ENCODE measurements at places on chromosomes 3 and 15.

GRCh38 chr3:105629718-105630117, 239.1 kb downstream of the CBLB start:
- no peak for DNase-seq

- no peak for DNase-seq
Measured at GRCh38 chr15:52039925-52040781, 21.1 kb downstream of the MAPK6 start.

DNA sequence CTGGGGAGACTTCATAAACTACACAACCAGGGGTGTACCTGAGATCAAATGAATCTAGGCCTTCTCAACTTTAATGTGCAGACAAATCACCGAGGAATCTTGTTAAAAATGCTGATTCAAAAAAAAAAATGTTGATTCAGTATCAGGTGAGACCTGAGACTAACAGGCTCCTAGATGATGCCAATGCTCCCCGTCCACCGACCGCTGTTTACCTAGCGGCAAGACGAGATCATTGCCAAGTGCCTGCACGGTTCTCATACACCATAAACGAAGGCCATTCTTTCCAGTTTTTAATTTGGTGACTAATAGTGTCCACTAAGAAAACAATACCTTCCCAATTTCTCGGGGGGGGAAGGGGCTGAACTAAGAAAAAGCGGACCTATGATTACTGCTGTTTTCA, 2.5 kb upstream of the FSIP1 start:
- DNase-seq = no peak

DNA sequence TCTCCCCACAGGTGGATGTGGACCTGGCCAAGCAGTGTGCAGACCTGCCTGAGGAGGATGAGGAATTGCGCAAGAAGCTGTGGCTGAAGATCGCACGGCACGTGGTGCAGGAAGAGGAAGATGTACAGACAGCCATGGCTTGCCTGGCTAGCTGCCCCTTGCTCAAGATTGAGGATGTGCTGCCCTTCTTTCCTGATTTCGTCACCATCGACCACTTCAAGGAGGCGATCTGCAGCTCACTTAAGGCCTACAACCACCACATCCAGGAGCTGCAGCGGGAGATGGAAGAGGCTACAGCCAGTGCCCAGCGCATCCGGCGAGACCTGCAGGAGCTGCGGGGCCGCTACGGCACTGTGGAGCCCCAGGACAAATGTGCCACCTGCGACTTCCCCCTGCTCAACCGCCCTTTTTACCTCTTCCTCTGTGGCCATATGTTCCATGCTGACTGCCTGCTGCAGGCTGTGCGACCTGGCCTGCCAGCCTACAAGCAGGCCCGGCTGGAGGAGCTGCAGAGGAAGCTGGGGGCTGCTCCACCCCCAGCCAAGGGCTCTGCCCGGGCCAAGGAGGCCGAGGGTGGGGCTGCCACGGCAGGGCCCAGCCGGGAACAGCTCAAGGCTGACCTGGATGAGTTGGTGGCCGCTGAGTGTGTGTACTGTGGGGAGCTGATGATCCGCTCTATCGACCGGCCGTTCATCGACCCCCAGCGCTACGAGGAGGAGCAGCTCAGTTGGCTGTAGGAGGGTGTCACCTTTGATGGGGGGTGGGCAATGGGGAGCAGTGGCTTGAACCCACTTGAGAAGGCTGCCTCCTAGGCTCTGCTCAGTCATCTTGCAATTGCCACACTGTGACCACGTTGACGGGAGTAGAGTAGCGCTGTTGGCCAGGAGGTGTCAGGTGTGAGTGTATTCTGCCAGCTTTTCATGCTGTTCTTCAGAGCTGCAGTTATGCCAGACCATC, 8.6 kb downstream of the VPS18 start:
- DNase-seq = peak; percentile 73

GRCh38 chr15:100723315-100723801, 121.0 kb downstream of the ASB7 start:
- DNase-seq = no peak

DNA sequence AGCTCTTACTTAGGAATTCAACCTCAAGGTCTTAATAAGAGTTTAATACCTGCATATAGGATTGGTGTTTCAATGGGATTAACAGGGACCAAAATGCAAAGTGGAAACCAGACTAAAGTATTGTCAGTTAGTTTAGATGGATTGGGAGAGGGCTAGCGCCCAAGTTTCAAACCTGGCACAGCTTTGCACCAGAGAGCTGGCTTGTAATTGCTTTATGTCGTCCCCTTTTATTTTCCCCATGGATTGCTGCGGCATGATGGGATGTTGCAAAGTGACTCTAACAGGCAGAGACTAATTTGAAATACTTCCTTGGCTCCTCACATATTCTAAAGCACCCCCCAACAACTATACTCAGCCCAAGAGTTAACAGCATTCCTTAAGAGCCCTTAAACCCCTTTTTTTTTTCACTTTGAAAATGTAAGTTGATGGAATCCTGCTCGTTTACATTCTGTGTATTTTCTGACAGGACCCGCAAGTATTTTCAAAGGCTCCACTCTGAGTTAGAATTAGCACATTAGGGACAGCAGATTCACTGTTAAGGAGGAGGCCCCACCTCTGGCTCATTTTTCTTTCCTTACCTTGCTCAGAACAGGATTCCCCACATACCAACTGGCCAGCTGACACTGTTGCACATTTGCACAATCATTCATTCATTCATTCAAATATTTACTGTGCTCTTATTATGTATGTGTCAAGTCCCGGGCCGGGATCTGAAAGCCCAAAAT, 214.2 kb downstream of the ERC2 start:
- no peak for DNase-seq

GRCh38 chr3:33277193-33277882, at the start of gene FBXL2:
TSS of gene FBXL2 (plus strand) at chr3:33277442. CDS start at chr3:33277513, 71 bp downstream.
- DNase-seq = peak; percentile 17

- no peak for DNase-seq
Measured at GRCh38 chr3:158158969-158159368, 49.1 kb downstream of the RSRC1 start.

- DNase-seq = no peak
Measured at GRCh38 chr3:128072454-128073184, 20.4 kb downstream of the SEC61A1 start.

GRCh38 chr3:139728414-139728813, 50.6 kb upstream of the NMNAT3 start:
- DNase-seq = no peak

- no peak for DNase-seq
Measured at GRCh38 chr3:129686941-129687340, 80.5 kb upstream of the PLXND1 start.

DNA sequence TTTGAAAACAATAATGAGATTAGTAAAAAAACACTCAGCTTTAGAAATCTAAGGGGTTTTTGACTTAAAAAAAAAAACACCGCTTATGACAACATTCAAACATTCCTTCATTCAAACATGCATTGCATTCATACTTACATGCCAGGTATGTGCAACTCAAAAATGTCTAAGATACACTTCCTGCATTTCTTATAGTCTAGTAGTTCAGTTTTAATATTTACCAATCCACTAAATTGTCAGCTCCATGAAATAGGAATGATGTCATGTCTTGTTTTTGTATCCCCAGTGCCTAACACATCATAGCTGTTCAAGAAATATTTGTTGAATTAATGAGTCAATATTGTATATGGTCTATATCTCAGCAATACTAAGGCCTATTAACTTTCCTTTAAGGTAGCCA, 51.7 kb downstream of the EIF4E3 start:
- DNase-seq = no peak

DNA sequence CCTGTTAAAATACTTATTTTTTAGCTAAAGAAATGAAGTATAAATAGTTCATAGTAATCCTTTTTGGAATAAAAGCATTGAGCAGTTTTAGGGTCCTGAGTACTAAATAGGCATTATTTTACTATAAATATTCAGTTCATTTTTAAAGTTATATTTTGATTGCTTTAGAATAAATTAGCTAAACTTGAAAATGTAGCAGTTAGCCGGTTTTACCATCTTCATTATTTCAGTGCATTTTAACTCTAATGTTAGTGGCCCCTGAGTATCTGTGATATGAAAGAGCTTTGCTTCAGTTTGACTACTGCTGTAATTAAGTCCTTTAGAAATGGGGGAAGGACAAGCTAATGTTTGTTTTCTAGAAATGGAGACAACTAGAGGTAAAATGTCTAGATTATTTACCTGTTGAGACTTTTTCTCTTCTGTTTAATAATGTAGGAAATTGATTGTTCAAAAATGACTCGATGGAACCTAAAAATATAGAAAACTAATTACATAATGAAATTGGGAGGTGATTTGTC, 3.6 kb downstream of the SMC4 start:
- DNase-seq = no peak

DNA sequence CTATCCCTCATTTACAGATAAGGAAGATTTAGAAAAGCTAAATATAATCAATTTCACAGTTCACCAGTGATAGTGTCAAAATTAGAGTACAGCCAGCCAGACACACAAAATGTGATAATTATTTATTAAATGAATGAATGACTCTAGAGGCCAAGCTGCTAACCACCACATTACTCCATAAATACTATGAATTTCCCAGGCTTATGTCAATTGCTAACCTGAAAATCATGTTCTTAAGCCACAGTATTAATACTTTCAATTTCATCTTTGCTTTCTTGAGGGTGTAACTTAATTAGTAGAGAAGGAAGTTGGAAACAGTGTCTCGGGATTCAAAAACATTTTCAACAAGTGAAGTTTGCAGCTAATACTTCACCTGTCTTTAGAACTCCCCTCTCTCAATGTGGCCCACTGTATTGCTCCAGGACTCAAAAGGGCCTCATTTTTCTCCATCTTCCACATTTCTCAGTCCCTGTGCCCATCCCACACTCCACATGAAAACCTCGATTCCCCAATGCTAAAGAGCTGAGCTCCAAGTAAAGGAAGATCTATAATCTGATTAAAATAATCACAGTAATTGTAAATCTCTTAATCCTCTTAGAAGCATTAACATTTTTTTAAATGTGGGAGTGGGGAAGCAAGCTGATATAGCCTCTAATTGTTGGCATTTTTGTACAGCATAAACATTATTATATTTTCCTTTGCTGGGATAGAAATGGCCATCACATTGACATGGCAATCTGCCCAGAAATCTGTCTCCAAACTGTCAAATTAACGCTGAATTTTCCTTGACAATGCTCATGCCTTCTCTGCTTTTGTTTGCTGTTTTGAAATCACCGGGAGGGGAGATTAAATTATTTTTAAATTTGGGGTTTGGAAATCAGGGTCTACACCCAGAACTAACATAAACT, 765.1 kb downstream of the ROBO1 start:
- no peak for DNase-seq

GRCh38 chr3:143330296-143330868, 210.8 kb downstream of the CHST2 start:
- no peak for DNase-seq

DNA sequence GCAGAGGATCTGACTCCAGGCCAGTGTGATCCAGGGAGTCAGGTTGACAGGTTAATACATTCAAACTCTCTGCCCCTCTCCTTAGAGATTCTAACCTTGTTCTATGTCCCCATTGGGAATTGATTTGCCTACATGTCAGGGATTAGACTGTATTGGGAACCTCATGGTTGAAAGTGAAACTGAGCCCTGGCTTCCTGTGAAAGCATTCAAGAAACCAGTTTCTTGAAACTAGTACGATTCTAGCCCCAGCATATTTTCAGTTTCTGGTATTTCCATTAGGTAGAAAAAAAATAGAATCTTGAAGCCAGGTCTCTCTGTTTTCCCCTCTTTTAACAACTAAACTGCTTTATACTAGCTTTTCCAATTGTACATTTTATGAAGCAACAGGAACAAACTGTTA, 140.4 kb upstream of the ABI3BP start:
- no peak for DNase-seq

- DNase-seq = no peak
Measured at GRCh38 chr3:52670621-52671521, 14.8 kb downstream of the PBRM1 start.

DNA sequence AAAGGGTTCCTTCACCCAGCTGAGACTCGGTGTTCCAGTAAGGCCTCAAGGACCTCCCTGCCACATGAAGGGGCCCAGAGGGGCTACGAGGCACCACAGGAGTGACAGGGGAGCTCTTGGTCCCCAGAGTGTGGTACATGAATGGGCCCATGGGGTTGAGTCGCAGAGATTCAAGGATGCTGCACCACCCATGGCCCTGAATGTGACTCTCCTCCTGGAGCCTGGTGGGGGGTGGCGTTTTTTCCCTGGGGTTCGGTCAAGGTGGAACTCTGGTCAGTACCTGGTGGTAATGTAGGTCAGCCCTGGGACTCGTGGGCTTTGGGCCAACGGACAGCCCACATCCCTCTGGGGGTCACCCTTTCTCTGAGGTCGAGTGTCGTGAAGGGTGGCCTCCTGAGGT, 204.0 kb downstream of the UBE3A start:
- no peak for DNase-seq

DNA sequence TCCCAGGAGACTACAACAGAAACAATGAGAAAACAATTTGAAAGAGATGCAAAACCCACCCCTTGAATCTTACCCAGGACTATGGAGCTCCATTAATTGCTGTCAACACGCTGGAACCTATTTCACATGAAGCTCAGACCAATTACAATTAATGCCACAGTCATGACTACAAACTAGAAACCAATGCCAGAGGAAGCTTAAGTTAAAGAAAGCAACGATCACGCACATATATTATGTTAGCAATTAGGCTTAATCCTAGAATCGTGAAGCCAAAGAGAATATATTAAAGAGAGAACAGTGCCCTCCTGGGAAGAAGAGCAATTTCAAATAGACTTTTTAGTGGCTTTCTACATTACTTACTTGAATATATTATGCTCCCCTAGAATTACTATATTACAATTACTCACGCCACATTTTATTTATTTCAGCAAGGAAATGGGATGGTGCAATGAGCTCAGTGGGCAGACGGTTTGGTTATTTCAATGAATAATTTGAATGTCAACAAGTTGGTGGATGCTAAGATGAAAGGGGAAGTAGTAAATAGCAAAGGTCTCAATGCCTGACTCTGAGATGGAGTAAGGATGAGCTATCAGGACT, 125.5 kb downstream of the GREM1 start:
- no peak for DNase-seq

DNA sequence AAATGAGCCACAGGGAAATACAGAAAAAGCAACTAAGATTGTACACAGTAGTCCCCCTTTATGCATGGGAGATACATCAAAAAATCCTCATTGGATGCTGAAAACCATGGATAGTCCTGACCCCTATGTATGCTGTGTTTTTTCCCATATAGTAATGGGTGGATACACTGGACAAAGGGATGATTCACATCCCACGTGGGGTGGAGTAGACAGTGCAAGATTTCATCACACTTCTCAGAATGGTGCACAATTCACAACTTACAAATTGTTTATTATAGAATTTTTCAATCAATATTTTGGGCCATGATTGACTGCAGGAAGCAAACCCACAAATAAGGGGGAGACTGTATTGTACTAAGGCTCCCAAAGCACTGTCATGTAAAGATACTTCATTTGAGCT, 224.4 kb upstream of the STRIT1 start:
- no peak for DNase-seq

- DNase-seq = no peak
Measured at GRCh38 chr15:93088981-93089726, at the start of gene RGMA. TSS of gene RGMA (minus strand) at chr15:93089211. CDS start at chr15:93088932, 279 bp downstream.

DNA sequence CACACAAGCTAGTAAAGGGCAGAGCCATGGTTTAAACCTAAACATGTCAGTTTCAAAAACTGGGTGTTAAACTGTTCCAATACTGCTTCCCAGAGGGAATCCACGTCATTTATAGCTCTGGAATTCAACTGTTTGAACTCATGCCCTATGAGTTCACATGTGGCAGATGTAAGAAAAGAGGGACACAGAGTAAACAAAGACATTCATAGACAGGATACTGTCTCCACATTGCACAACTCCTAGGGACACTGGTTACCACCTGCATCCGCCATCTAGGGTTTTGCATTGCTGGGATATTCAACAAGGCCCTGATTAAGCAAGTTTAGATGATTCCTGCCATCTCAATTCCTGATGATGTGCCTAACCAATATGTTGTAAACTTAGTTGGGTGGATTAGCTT, 134.1 kb upstream of the COL8A1 start:
- no peak for DNase-seq

All from KG1 (cell line).